ENCODE measurements at places on chromosomes 11 and 22.

- DNase-seq: no peak
Measured at GRCh38 chr11:110373051-110373702, 56.6 kb upstream of the FDX1 start.

GRCh38 chr11:20501971-20502370, 97.4 kb upstream of the SLC6A5 start:
- DNase-seq: no peak

- no peak for DNase-seq
Measured at GRCh38 chr11:15801616-15802015, 554.7 kb downstream of the SOX6 start.

DNA sequence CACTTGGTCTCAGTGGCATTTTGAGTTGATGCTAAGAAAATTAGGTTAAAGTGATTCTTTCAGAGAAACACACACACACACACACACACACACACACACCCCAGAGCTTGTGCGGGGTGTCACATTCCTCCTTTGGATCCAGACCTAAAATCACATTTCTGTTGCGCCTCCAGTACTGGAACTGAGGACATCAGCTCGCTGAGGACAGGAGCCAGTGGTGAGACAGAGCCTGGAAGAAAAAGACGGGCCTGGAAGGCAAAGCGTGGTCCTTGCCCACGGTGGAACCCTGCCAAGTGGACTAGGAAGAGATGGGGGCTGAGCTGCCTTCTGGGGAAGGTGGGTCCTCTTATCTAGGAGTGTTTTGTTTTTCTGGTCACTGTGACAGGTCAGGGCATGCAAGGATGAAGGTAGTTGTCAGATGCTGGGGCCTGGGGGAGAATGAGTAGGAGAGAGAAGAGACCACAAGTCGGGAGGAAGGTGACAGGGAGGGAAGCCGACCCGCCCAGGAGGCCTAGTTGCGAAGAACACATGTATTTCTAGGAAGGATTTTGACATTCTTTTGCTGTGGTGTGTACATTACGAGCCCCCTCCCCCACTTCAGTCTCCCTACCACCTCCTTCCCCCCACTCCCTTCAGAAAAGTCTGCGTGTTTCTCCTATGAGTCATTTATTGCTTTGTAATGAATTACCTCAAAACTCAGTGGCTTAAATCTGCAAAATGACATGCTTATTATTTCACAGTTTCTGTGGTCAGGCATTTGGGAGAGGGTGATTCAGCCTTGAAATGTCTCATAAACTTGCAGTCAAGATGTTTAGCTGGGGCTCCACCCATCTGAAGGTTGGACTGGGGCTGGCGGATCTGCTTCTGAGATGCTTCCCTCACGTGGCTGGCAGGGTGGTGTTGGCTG, 4.8 kb upstream of the ELFN2 start:
- peak; percentile 38 for DNase-seq

GRCh38 chr11:109853156-109853776, 239.9 kb upstream of the ZC3H12C start:
- DNase-seq: no peak

DNA sequence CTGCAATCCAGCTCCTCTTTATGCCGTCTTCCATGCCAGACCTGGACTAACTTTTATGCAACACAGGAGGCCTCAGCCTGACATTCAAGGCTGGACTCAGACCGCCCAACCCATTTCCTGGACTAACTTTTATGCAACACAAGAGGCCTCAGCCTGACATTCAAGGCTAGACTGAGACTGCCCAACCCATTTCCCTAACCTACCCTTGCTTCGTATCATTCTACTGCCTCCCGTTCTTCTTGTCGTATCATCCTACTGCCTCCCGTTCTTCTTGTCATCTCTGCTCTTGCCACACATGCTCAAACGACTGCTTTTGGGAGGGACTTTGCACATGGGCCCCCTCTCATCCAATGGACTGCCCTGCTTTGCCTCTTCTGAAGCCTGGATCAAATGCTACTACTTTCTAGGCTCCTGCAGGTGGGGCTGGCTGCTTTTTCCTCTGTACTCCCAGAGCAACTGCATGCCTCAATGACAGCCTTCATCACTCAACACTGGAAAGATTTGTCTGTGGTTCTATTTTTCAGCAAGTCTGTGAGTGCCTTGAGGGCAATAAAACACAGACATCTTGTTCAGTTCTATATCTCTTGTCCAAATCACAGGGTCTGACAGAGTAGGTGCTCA, 7.8 kb downstream of the TBC1D10A start:
- DNase-seq: no peak

GRCh38 chr11:70839851-70840250, 412.5 kb downstream of the SHANK2 start:
- no peak for DNase-seq

DNA sequence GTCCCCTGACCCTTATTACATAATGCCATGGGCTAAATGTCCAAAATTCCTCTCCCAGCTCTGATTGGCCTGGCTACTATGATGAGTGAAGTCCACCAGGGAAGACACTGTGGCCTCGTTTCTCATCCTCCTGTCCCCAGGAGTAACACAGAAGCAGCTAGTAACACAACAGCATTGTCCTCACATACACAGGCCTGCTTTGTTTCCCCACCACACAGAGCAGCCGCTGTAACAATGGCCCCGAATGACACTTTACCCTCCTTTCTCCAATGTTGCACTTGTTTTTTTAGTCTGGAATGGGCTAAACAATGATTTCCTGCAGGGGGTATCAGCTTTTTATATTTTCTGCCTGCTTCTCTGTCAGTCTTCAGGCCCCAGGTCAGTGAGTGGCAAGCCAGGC, at the start of gene PRR5L:
PRR5L (plus strand) TSS at position 363 of the 400 bp plus-strand sequence. CDS start 104,834 bp downstream, outside the sequence.
- DNase-seq: no peak

GRCh38 chr11:3781423-3781822, 15.9 kb downstream of the NUP98 start:
- no peak for DNase-seq

- no peak for DNase-seq
Measured at GRCh38 chr11:115919341-115920091, 415.3 kb upstream of the CADM1 start.

DNA sequence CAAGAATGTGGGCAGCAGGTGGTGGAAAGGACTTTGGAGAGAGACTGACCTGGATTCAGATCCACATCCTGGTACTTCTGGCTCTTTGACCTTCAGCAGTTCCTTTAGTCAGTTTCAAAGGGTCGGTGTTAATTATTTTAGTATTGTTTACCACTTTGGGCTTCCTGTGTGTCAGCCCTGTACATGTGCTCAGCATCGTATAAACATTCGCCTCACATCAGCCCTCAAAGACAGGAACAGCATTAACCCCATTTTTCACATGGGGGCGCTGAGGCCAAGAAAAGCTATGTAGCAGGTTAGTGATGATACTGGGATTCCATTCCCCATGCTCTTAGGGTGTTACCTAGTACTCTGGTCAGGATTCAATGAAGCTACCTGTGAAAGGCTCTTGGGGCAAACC, 72.1 kb upstream of the YWHAH start:
- DNase-seq: no peak

- DNase-seq: peak; percentile 11
Measured at GRCh38 chr11:32312865-32313403, 122.4 kb downstream of the WT1 start.

- no peak for DNase-seq
Measured at GRCh38 chr11:64597671-64598101, 6.7 kb downstream of the SLC22A12 start.

DNA sequence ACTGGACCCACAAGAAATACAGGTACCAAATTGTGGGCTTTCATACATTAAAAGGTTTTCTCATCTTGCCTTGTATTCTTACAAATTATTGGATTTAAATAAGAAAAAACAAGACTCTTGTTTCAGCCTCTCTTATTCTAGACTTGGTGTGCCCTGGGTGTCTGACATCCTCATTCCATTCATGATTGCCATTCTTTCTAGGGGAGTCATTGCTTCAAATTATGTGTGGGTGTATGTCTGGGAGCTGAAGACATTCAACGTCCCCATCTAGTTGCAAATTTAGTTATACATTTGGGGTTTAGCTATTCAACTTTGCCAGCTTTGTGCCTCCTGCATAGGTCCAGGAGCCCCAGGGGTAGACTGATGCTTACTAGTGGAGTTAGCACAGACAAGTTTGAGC, 18.1 kb downstream of the MAML2 start:
- no peak for DNase-seq

- DNase-seq: no peak
Measured at GRCh38 chr11:129239207-129239606, 47.1 kb upstream of the ARHGAP32 start.

DNA sequence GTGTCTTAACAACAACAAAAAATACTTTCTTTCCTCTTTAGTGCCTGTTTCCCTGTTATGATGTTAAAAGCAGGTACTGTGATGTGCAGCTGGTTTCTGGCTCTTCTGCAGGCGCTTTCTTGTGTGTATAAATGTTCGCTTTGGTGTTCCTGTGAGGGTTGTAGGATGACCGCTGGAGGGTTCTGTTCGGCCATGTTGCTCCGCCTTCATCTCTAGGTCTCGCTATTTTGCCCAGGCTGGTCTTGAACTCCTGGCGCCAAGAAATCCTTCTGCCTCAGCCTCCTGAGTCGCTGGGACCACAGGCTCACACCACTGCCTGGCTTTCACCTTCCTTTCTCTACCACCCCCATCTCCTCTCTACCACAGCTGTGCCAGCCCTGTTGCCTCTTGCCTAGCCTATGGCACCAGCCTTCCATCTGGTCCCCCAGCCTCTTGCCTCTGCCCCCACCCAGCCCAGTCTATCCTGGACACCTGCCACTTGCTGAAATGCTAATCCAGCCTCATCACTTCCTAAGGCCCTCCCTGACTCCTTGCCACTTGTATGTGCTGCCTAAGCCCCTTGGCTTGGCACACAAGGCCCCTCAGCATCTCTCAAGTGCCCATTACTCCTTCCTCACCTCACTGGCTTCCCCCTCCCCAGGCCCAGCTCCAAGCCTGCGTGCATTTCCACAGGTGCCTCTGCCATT, 5.5 kb downstream of the LRRC74B start:
- DNase-seq: no peak

DNA sequence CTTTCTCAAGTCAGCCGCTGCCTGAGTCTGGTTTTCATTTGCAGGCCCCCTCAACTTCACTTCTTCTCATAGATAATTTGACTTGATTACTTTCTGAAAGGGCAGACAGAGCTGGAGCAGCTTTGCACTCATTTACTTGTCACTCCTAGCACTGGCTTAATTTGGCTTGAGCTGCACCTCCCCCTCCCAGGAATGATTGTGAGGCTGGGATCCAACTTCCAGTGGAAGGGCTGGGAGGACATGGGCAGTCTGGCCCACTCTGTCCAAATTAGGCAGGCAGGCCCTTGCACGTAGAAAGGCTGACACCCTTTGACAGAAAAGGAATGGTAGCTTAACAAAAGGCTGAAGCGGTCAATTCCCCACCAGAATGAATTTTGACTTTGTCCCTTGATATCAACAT, 453.9 kb downstream of the ETS1 start:
- no peak for DNase-seq

GRCh38 chr11:58856806-58857205, 12.3 kb upstream of the GLYATL2 start:
- no peak for DNase-seq

DNA sequence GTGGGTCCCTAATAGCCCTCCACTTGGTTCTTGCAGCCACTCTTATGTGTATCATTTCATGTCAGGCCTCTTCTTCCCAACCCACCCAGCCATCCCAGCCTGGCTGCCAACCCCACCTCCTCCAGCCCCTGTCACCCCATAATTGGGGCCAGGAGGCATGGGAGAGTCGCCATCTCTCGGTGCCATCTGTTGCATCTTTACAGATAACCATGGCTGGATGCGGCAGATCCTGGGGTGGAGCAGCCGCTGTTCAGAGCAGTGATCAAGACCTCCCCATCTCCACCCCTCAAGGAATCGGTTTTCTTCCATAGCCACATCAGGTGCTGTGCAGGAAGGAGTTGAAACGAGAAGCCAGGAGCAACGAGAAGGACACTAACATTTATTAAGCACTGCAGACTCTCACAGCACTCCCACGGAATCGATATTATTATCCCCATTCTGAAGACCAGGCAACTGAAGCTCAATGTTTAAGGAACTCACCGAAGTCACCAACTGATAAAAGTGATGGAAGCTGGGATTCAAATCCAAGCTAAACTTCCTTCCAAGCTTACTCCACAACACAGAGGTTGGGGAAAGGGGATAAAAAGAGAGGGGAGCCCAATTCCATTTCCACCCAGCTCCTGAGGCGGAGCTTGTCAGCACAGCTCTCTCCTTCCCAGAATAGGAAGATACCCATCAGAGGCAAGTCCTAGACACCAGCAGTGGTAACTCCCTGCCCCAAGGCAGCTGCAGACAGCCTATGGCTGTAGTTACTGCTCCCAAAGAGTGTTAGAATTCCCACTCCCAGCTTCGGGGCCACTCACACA, 2.7 kb downstream of the SLC43A1 start:
- DNase-seq: no peak

GRCh38 chr11:117933930-117934329, 4.7 kb upstream of the TMPRSS13 start:
- DNase-seq: no peak

DNA sequence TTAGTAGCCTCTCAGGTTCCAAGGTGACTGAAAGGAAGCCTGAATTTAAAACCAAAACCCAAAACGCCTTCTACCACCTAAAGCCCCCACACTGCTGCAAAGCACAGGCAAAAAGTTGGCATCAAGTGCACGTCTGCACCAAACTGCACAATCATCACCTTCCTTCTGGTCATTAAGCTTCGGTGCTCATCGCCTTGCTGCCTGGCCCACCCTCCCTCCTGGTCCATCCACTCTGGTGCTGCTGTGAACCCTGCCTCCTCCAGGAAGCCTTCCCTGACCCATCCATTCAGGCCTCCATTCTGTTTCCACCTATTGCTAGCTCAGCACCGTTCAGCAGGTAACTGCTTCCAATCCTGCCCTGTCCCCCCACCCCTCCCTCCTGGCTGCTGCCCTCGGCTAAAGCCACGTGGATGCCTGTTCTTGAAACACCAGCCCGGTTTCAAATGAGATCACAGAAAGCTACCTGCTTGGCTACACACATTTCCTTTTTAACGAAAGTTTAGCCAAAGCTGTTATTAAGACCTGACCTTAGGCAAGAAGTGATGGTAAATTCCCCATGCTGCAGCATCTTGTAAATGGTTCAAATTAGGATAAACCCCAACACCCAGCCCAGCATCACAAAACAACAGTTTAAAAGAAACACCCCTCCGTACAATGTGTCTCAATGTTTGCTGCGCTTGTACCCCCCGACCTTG, 53.8 kb upstream of the CD5 start:
- DNase-seq: no peak
